ENCODE measurements at places on chromosomes 13 and 19. TPM values are rescaled to one million over a fixed set of nuclear protein-coding genes. Genes with fewer than 3 reads are reported as not detected.

Gene OR4F17
- not detected for total RNA-seq

Gene HPN
- 0.32 TPM for total RNA-seq

Gene GPR18
- total RNA-seq = not detected

Gene RYR1
- 4.1 TPM for total RNA-seq

Gene SHISA2
- not detected for total RNA-seq

Gene SLC7A10
- total RNA-seq = 0.25 TPM

Gene CPB2
- 0.15 TPM for total RNA-seq
